ENCODE measurements at places on chromosomes 1 and 21.
A peak's percentile ranks its signal among the peaks of the same experiment; 100 is the strongest.

DNA sequence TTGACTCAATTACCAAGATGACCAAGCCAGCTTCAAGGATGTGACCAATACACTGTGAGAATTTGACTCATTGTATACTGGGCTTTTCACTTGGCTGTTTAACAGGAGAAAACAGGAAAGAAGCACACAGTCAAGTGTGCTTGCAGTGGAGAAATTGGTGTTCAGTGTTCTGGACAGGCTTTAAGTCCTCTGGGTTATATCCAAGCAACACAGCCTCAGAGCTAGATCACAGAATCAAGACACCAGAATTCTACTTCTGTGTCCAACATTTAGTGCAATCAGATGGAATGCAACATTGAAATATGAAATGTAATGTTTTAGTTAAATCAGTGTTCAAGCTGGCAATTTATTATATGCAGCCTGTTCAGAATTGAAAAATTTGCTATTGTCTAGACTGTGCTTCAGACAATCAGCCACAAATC lies 694.4 kb downstream of the LTN1 start:
- peak; percentile 12 for DNase-seq

DNA sequence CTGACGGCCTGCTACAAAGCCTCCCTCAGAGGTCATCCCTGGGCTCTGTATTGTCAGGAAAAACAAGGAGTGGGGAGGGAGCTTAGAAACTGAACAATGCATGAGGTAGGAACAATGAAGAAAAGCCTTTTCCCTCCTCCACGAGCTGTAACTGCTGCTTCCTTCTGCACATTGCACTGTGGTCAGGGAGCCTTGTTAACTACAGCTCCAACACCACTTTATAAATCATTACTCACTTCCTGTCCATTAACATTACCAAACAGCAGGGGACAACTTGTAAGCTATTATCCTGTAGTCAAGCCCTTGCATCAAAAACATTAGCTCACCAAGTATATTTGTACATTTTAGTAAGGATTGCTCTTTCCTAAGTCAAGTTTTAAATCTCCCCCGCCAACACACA lies 336.0 kb upstream of the NR5A2 start:
- DNase-seq: peak; percentile 92

DNA sequence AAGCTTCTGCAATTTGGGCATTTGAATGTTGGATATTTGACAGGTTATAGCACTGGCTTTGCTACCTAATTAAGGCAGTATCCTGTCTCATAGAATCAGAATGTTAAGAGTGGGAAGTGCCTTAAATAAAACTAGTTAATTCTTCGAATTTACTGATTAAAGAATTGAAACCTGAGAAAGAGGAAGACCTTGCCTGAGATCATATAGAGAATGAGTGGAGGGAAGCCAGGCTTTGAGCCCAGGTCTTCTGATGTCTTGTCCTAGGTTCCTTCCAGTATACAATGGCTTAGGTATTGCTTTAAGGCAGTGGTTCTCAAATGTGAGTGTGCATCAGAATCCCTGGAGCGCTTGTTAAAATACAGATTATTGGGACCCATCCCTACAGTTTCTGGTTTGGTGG lies 20.9 kb upstream of the SH3BGRL3 start:
- no peak for DNase-seq

GRCh38 chr1:77476475-77476874 lies 194.7 kb downstream of the AK5 start:
- DNase-seq: no peak

GRCh38 chr1:21550866-21551475 lies 41.7 kb downstream of the ALPL start:
- DNase-seq: no peak

DNA sequence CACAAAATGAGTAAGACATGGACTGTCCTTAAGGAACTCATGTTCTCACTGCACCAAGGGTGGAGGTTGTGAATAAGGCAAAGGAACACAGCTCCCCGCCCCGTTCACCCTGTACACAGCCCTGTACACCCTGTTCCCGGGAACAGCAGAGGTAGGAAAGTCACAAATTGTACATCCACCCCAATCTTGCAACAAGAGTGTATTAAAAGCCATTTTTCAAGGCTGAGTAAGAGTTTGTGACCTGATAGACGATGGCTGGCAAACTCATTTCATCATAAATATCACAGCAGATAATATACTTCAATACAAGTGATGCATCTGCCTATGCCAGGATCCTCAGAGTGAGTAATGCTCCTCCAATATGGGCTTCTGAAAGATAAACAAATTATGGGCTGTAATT lies 52.5 kb upstream of the CAMK1G start:
- peak; percentile 20 for DNase-seq

DNA sequence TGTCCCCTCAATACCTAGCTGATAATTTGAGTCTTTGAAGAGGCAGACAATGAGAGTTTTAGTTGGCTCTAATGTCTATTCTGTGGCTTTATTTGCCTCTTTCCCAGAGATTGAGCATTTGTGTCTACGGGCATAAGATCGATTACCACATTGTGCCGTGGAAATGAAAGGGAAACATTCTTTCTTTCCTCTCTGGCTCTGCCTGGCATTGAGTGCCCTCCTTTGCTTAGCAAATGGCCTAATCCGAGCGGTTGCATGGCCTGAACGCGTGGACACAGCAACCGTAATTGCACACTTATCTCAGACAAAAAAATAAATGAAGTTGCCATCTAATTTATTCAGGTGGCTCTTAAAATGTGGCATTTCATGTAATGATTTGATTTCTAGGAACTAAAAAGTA lies 247.9 kb downstream of the ADGRL2 start:
- no peak for DNase-seq

DNA sequence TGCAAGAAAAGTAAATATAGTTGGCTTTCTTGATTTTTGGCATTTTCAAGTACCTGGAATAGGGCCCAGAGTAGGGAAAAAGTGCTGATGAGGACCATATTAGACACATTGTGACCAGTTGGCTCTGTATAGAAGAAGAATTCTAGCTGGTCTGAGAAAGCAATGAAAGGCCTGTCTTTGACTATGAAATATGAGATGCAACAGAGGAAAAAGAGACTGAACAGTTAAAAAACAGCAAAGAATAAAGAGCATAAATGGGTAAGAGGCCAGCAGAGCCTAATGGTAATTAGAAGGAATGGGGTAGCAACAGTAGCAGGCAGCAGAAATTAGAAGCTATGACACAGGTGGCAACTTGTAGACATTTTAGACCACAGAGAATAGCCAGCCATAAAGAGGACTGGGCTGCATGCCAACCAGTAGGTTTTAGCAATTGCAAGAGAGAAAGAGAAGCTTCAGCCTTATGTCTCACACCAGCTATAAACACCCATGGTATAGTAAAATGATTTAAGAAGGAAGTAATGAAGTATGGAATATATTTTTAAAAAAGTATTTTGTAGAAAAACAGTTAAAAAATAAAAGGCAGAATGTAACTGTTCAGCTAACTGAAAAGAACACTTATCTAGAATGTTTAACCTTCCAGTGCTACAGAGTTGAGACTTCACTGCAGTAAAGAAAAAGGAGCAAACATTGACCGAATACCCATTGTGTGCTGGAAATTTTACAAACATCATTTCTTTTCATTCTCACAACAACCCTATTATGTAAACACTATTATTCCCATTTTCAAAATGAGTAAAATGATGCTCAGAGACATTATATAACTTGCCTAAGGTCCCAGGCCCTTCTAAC lies 114.1 kb downstream of the LHX4 start:
- peak; percentile 52 for DNase-seq

GRCh38 chr1:27603681-27604578 lies at the start of gene AHDC1:
TSS of gene AHDC1 (minus strand) at chr1:27604144. CDS start at chr1:27552115, 52,029 bp downstream.
- DNase-seq: peak; percentile 87

- DNase-seq: no peak
Measured at GRCh38 chr1:167221126-167221737, 546 bp downstream of the POU2F1 start.

- peak; percentile 68 for DNase-seq
Measured at GRCh38 chr1:41742219-41742618, 176.5 kb downstream of the HIVEP3 start.

DNA sequence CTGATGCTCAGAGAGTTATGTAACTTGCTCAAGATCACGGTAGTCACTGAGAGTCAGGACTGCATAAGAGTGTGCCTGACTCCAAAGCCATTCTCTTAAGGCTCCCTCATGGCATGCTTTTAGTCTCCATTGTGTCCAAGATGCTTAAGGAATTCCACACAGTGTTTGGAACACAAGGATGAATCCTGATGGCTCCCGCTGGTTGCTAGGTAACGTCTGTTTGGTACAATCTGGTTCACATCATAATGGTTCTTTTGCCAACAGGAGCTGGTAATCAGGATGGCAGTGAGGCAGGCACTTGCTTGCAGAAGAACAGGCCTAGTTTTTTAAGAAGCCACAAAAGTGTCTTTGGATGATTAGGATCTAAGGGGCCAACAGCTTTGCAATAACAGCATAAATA lies 436.5 kb upstream of the DAB1 start:
- no peak for DNase-seq

DNA sequence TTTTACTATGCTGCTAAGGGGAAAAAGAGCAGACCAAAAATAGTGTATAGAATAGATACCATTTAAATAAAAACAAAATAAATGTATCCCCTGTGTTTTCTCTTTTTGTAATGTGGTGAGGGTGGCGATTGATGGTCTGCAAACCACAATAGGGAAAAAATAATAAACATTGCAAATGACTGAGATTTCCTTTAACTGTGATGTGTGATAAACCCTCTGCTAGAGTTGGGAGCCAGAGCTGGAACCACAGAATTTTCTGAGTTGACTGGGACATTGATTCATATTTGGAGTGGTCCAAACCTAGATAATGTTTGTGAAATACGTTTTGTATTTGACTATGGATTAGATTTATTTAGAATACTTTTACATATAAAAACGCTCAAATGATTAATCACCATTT lies 70.6 kb upstream of the PTGFR start:
- DNase-seq: no peak

Data from amniotic epithelial cell (primary cell).